ENCODE measurements at places on chromosomes 5 and 9. TPM values are rescaled to one million over a fixed set of nuclear protein-coding genes. Genes with fewer than 3 reads are reported as not detected.

DNA sequence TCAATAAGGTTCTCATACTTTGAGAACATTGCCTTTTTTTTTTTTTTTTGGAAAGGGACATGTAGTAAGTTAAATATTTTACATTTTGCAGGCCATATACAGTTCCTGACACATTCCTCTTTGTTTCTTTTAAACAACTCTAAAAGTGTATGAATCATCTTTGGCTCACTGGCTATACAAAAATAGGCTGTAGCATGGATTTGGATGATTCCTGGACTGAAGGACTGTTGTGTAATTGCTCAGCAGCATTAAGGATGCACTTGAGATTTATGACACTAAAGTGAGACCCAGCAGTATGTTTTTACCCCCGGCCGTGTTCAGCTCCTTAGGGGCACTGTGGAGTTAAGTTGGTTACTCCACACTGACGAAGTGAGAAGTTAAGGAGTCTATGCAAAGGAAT is 41.3 kb downstream of the VPS13A start:
- DNase-seq = peak; percentile 70

MLANA gene
- total RNA-seq = not detected

SPACA9 gene
- total RNA-seq = 2.2 TPM

DNA sequence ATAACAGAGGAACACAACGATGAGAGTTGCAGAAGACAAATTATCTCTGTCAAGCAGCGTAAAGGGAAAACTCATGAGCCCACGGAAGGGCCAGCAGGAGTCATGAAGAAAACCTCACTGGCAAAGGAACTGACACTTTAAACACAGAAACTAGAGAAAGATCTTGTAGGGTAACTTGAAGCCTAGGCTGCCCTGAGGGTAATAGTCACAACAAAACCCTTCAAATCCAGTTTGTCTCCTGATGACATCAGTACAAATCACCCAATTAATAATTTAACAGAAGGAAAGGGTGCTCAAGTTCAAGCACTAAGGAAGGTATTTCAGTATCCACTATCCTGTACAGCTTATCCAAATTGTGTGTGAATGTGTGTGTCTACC is 549.1 kb downstream of the MTRR start:
- DNase-seq = no peak

GRCh38 chr9:104971511-104971910 is 43.6 kb upstream of the ABCA1 start:
- DNase-seq = no peak

ACO1 gene
- total RNA-seq = 105 TPM

NR2F1 gene
- total RNA-seq = 68.3 TPM

DNA sequence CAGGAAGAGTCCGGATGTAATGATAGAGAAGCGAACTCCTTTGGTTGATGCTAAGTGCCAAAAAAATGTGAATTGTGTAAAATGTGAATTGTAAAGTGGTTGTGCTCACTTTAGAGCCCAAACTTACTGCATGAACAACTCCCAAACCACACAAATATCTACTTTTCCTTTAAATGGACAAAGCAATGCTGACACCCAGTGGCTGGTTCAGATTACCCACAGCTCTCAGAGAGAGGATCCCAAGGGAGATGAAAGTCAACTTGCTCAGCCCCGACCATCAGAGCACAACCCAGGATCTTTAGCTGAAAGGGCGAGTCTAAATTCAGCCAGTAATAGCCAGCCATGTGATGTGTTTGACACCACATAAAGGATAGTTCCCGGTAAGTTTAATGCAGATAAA is 133.7 kb downstream of the NMUR2 start:
- no peak for DNase-seq

DNA sequence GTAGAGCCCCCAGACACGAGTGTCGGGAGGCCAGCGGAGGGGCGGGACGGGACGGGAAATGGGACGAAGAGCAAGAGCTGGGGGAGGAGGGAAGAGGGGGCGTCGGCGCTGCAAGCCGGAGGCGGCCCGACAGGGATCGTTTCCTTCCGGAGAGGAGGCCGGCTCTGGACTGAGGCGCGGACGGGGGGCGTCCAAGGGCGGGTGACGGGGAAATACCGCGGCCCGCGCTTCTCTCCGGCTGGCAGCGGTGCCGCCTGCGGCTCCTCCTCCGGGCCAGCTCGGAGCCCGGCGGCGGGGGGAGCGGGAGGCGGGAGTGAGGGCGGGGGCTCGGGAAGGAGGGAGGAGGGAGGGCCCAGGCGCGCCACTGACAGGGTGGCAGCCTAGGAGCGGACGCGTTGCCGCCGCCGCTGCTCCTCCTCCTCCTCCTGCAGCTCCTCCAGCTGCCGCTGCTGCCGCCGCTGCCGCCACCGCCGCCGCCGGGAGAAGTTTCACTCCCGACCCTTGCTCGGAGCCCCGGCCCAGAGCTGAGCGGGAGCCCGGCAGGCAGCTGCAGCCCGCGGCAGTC is at the start of gene CHSY3:
CHSY3 (plus strand) TSS at position 364 of the 565 bp plus-strand sequence.
- DNase-seq = peak; percentile 80

DNA sequence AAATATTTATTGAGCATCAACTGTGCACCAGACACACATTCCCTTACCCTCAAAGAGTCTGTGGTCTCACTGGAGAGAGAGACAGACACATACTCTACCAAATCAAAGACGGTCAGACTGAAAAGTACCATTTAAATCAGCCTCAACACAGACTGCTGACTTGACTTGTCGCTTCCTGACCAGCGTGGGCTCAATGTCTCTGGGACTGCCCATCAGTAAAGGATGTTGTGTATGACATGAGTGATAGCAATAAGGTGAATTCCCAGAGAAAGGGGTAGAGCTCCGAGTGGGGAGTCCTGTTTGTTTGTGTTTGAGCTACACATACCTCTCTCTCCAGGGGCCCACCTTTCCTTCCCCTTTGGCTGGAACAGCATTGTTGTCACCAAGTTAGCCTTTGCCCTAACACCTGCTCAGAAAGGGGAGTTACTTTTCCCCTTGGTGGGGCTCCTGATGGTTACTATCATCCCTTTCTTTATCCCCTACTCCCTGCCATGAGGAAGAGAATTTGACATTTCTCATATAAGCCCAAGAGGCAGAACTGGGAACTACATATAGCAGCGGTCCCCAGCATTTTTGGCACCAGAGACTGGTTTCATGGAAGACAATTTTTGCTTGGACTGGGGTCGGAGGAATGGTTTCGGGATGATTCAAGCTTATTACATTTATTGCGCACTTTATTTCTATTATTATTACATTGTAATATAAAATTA is 33.9 kb downstream of the NR4A3 start:
- no peak for DNase-seq

DNA sequence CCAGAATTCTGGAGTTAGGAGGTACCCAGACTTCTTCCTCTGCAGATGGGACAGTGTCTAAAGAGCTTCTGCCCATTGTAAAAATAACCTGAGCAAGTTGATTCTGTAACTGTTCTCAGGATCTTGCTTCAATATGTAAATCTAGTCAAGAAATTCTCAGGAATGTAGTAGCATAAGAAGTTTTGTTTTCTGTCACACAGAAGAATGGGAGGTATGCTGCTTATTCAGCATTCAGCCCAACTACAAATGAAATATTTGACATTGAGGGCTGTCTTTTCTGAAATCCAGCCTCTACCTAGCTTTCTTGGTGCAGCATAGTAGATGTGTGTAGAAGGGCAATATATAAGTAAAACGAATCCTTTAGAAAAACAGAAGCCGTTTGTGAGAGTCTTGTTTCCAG is 13.8 kb downstream of the MACIR start:
- DNase-seq = no peak

FOXD4 gene
- 0.43 TPM for total RNA-seq

MACROH2A1 gene
- 171 TPM for total RNA-seq

IQGAP2 gene
- 2.6 TPM for total RNA-seq
